ENCODE measurements at places on chromosomes 3 and 15.

- DNase-seq, result no peak
Observed at GRCh38 chr3:177157492-177157891, 39.8 kb downstream of the TBL1XR1 start.

DNA sequence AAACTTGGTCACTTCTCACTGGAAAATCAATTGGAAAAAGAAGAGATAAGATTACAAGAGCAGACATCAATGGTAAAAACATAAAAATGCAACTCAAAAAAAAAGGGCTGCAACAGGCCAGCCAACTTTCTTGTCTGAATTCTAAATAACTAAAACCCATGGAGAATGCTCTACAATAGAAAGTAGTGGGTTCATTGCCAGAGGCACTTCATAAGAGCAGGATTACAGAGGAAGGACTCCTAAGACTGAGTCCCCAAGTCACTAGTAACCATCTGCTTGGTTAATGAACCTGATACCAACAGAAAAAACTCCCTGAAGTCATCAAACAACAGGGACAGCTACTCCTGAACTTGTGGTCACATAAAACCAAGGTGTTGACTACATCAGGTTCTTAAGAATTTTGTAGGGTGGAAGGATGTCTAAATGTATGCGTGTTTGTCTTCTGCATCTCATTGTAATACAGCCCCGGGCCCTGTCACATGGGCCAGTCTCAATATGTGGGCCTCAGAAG lies 148.6 kb downstream of the IMPG2 start:
- DNase-seq, result no peak

DNA sequence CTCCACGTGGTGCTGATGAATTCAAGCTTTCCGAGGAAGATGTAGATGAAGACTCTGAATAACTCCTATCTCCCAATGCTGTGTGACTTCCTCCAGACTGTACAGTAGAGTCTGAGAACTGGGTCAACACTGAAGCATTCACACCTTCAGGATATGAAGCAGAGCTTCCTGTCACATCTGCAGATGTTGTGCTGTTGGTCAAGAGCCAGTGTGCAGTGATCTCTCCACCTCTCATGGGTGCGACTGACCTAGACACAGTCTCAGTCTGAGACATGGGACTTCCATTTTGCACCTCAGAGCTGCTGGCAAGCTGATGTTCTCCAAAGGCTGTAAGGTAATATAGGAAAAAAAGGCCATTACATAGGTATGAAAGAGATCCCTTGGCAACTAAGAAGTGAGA lies 36.5 kb downstream of the HEG1 start:
- DNase-seq, result no peak

DNA sequence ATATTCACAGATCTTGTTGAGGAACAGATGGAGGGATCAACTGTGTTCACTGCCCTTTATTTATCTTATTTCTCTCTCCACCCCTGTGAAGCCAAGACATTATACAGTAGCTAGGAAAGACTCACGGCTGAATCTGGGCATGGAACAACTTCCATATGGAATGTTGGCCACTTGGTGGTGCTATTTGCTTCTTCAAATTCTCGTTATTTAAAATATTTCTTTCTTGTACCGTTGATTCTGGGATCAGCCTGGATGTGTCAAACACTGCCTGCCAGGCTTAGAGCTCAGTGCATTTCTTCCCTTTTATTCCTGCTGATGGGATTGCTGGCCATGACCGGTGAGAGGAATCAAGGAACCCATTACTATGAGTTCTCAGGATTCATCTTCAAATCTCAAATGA lies 17.5 kb upstream of the GASK1A start:
- DNase-seq, result no peak

- no peak for DNase-seq
Observed at GRCh38 chr15:66771351-66771650, 69.3 kb downstream of the SMAD6 start.

DNA sequence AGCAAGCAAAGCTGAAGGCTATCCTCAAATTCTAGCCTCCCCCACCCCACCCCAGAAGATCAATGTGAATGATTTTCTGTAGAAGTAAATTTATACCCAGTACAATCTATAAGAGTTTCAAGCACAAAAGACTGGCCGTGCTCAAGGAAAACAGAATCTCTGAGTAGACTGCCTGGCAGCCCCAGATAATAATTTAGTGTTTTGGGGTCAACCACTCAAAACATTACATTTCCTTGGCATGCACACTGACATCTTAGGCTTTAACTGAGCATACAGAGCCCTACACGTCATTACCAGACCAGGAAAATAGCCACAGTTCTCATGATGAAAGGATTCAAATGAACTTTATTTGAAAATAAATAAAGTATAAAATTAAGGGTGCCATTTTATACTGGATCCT lies 376.5 kb downstream of the TBL1XR1 start:
- DNase-seq, result no peak

DNA sequence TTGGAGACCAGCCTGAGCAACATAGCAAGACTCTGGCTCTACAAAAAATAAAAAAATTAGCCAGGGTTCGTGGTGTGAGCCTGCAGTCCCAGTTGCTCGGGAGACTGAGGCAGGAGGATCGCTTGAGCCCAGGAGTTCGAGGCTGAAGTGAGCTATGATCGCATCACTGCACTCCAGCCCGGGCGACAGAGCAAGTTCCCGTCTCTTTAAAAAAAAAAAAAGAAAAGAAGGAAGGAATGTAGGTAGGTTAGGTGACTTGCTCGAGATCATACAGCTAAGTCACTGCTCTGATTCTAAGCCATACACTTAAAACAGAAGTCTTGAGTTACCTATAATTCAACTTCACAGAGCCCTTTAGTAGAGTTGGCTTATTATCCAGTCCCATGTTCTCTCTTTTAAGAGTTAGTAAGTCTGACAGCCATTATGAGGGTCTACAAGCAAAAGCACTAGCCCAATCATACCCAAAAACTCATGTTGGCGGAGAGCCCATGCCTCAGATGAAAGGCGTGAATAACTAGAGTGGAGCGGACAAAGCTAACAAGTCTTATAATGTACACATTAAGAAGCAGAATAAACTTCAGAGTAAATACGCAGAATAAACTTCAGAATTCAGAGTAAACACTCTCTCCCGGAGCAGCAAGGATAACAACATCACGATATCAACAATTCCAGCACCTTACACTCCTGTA lies 768 bp downstream of the AAGAB start:
- no peak for DNase-seq

DNA sequence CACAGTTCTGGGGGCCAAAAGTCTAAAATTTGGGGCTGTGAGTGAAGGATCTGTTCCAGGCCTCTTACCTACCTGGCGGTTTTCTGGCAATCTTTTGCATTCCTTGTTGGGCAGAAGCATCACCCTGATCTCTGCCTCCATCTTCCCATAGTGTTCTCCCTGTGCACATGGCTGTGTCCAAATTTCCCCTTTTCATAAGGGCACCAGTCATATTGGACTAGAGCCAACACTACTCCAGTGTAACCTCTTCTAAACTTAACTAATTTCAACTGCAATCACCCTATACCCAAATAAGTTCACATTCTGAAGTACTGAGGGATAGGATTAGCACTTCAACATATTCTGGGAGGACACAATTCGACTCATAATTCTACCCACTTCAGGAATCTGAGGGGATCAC lies 85.0 kb downstream of the CCNL1 start:
- DNase-seq, result no peak

GRCh38 chr3:39196671-39197356 lies 4.4 kb upstream of the XIRP1 start:
- DNase-seq, result no peak

GRCh38 chr3:52405601-52406110 lies 39.2 kb downstream of the SEMA3G start:
- DNase-seq, result no peak

DNA sequence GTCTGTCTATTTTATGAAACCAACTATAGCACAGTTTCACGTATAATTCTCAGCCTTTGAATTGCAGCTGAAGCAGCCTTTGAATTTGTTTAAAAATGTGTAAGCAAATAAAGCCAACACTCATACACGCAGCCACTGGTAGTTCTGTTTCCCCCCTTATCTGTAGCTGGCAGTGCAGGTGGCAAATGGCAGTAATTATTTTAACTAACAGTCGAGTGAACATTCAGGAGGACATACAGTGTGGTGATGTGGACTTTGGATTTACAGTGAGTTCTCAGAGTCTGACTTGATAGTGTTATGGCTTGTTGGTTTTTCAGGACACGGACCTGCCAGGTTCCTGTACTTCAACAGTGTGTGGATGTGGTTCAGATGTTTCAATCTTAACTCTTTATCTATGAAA lies 64.0 kb upstream of the SKOR1 start:
- no peak for DNase-seq

GRCh38 chr3:24725514-24726255 lies 231.0 kb upstream of the THRB start:
- no peak for DNase-seq

GRCh38 chr15:38696109-38696727 lies 131.6 kb upstream of the RASGRP1 start:
- DNase-seq, result no peak

DNA sequence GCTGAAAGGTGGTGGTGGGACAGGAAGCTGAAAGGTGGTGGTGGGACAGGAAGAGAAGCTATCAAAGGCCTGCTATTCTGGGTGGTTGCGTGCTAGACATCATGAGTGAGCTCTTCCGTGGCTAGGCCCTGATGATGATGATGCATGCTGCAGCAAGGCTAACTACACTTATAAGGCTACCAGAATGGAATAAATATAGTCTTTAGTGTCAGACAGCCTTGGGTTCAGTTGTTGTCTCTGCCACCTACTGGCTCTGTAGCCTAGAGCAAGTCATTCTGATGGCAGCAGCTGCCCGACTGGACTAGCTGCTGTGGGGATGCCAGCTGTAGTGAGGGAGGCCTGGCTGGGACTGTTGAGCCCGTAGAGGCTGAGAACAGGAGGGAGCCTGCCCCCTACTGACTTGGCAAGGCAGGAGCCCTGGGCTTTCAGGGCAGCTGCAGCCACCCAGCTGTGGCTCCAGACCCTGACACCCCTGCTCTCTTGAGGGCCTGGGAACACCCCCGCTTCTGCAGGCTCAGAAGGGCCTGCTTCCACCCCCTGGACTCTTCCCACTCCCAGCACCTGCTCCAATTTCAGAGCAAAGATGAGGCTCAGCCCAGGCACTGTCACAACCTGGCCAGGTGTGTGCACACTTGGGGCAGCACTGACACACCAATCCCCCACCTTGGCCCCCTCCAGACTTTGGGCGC lies 21.4 kb upstream of the ZBED2 start:
- no peak for DNase-seq

DNA sequence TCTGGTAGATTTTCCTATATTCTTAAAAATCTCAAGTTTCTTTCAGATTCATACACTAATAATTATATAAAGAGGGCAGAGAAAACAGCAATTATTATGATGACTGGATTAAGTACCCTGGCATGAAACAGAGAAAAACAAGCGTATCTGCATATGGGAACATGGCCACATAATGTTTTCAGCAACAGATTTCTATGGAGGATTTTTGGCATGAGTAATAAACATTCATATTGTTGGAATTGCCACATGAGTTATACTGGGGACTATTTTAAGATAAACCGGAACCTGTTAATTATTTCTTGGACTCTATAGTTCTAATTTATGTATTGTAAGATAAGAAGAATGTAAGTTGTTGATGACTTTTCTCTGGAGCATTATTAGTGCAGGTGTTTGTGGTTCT lies 112.7 kb downstream of the OXSM start:
- no peak for DNase-seq

DNA sequence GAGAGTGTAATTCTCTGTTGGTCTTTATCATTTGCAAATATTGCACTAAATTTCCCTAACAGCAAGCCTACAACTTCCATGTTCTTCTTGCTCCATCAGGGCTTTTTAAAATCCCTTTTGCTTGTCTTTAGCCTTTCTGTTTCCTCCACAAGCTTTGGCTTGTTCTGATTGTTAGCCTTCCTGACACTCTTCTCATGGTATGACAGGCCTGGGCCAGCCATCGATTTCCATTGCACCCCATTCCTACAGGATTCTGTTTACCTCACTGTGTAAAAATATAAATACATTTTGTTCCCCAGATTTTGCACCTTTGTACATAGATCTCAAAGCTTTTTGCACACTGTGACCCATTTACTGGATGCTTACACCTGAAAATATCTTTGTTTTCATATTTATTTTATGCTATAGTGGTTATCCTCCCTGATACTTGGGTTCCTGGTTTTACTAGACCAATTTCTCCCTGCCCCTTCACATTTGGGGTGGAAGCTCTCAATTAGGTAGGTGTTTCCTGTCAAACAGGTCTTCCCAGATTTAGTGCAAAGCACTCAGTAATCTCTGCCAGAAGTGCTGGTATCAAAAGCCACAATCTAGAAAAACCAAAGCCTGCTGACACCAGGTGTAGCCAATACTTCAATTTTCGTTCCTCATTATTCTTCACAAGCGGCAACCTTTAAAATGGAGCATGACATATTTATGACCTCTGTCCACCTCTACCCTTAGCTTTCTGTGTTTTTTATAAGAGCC lies 57.9 kb upstream of the PPP2R3A start:
- peak; percentile 80 for DNase-seq

- DNase-seq, result peak; percentile 88
Observed at GRCh38 chr15:47887241-47887800, 170.0 kb downstream of the SEMA6D start.

DNA sequence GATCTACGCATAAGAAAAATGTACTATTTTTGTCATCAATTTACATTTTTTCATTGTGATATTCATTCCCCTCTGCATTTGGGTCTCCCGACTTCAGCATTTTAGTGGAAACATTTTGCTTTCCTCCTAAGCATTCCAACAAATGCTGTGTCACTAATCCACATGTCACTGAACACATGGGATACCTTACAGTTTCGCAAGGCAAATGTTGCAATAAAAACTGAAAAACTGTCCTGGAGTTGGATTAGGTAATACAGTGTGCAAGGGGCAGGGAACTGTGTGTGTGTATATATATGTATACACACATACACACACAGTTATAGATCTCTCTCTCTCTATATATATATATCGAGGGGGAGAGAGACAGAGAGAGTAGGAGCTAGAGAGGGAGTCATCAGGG lies 632.2 kb downstream of the MAGI1 start:
- no peak for DNase-seq

DNA sequence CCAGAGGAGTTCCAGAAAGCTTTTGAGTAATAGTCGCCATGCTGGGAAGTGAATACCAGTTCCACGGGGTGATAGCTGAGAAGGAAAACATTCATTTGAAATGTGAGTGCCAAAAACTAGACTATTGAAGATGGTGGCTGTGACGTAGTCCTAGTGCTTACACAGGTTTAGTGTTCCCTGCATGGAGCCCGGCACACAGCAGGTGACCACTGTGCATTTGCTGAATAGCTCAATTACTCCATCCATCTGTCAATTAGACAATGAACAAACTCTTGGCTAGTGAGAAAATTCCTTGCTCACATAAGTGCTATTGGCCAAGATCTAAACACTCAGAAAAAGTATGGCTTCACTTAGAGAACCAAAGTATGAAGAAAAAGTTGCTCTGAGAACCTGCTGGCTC lies 448.1 kb upstream of the WNT5A start:
- no peak for DNase-seq

GRCh38 chr3:17831366-17831765 lies 88.9 kb upstream of the TBC1D5 start:
- no peak for DNase-seq

DNA sequence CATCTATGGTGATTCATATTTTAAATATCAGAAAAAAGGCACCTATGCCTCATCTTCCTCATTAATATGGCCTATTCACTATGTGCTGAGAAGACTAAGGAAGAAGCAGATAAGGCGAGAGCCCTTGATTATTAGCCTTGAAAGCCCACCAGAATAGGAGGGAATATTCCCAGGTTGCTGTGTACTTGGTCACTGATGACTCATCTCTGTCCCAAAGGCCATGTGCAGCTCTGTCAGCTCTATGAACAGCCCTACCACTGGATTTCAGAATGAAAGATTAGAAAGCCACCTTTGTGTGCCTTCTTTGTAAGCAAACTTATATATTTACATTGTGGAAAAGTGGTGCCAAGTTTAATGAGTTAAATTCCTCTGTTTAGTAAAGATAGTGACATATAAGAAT lies 211.5 kb downstream of the NFKBIZ start:
- no peak for DNase-seq
